ENCODE measurements at places on chromosomes 16 and 17. TPM values are rescaled to one million over a fixed set of nuclear protein-coding genes. Genes with fewer than 3 reads are reported as not detected.

GRCh38 chr16:81511371-81511770 lies 66.8 kb downstream of the CMIP start:
- no peak for DNase-seq

- no peak for DNase-seq
These were observed 19.8 kb upstream of the NTN1 start for GRCh38 chr17:9001559-9001958.

DNA sequence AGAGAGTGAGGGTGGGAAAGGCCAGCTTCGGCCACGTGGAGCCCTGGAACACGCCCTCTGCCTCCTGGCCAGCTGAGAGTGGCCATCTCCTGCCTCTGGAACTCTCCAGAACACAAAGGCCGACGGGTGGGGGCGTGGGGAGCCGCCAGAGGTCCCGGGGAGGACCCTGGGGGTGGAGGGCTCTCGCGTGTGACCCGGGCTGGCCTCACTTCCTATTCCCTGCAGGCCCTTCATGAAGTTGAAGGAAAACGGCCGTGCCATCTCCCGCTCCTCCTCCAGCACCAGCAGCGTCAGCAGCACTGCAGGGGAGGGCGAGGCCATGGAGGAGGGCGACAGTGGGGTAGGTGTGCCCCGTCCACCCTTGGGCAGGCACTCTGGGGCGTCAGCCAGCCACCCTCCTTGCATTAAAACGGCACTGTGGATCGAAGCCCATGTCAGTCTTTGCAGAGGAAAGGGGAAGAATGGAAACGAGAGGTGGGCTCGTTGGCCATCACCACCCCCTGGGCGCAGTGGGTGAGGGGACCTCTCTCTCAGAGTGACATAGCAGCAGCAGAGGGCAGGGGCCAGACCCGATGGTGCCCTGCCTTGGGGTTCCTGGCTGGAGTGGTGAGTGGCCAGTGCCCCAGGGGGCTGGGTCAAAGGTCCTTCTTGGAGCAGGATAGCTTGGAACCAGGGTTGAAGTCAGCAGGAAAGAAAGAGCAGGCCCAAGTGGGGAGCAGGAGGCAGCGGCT lies 37.1 kb downstream of the OR1D5 start:
- DNase-seq: peak; percentile 38

DNA sequence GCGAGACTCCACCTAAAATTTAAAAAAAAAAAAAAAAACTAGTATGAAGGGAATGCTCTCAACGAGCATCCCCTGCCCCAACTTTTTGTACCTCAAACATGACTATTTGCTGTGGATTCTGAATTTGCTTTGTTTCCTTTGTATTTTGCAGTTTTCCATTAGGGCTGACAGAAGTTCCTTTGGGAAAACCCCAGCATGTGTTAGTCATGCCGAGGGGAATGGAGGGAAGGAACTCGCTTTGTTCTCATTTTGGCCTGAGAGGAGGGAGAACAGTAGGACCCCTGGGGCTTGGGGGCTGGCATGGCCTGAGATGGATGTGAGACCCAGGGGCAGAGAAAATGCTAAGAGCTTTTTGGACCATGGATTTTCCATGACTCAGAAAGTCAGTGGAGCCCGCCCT lies 20.5 kb downstream of the KRT9 start:
- DNase-seq: no peak

SLC47A1 gene
- 11.8 TPM for total RNA-seq

RAD51D gene
- 6.5 TPM for total RNA-seq

GRCh38 chr16:55273959-55274358 lies 50.0 kb upstream of the IRX6 start:
- no peak for DNase-seq

DNA sequence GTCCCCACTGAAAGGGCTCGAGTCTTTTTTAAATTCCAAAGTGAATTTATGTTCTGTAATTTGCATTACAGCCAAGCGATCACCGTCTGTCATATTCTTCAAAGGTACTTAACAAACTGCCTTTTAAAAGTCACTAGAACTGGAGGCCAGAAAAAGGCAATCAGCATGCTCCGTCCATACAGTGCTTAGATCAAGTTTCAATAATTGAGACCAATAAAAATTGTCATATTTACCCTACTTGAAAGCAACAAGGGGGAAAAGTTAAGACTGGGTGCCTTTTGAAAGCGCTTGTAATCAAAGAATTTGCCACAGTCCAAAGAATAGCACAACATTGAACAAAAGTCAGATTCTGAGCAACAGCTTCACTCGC lies 9.0 kb upstream of the ZFHX3 start:
- DNase-seq: no peak

DNA sequence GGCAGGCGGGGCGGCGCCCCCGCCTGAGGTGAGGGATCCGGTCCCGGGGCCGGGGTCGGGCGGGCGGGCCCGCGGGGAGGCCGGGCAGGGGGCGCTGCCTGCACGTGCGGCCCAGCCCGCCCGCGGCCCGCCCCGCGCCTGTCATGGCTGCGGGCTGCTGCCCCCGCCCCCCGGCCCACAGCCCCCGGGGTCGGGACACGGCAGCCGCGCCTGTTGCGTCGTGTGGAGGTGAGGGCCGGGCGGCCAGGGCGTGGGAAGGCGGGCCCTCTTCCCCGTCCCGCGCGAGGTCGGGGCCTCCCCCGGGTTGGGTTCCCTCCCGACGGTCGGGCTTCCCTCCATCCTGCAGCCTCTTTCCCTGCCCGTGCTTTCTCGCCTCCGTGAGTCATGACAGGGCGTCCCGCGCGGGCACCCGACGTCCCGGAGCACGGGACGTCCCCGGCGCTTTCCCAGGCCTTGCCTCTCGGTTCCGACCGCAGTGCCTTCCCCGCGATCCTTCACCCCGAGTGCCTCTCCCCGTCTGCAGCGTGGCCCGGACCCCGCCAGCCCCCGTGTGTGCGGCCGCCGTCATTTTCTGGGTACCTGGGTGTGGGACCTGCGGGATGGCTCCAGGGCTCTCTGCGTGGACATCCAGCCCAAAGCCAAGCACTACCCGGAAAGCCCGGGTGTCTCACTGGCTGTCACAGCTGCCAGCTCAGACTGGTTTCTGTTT lies 76.7 kb downstream of the CHD9 start:
- peak; percentile 83 for DNase-seq

DNA sequence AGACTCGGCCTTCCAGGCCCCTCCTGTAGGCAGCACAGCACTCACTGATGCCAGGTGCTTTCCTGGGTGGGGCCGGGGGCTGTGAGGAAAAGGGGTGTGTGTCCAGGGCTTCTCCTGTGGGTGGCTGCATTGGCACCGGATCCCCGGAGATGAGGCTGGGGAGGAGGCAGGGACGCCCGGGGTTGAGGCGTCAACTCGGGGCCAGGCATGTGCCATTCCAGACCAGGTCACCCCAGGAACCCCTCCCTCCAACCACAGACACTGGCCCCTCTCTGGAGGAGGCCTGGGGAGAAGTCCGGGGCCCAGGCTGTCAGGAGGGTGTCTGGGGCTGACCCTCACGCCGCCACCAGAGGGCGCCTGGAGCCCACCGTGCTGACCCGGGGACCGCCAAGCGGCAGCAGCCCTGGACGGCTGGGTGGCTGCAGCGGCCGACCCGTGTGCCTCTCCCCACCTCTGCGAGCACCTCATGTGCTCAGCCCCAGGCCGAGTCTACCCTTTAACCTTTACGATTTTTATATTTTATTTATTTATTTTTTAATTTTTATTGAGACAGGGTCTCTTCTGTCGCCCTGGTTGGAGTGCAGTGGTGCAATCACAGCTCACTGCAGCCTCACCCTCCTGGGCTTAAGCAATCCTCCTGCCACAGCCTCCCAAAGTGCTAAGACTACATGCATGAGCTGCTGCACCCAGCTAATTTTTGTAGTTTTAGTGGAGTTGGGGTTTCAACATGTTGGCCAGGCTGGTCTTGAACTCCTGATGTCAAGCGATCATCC lies 3.2 kb upstream of the METRN start:
- DNase-seq: peak; percentile 91

KLHL36 gene
- total RNA-seq: 53.2 TPM

HBA1 gene
- total RNA-seq: 780 TPM

DNA sequence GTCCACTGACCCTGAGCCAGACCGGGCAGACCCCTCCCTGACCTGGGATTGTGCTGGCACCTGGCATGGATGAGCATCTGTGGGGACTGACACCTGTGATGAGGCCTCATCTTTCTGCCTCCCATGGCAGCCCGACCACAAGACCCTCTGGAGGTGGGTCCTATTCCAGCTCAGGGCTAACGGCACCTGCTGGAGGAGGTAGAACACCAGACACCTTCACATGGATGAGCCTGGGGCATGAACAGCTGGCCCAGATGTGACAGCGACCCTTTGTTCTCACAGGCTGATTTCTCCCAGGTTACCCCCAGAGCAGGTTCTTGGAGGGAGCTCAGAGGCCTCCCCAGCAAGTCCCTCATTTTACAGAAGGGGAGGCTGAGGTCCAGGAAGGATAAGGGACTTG lies 46.4 kb upstream of the PIK3R6 start:
- no peak for DNase-seq

GRCh38 chr17:79691931-79692330 lies 38.8 kb upstream of the ENPP7 start:
- no peak for DNase-seq

TMEM238L gene
- total RNA-seq: not detected

OR1D2 gene
- total RNA-seq: not detected

DNA sequence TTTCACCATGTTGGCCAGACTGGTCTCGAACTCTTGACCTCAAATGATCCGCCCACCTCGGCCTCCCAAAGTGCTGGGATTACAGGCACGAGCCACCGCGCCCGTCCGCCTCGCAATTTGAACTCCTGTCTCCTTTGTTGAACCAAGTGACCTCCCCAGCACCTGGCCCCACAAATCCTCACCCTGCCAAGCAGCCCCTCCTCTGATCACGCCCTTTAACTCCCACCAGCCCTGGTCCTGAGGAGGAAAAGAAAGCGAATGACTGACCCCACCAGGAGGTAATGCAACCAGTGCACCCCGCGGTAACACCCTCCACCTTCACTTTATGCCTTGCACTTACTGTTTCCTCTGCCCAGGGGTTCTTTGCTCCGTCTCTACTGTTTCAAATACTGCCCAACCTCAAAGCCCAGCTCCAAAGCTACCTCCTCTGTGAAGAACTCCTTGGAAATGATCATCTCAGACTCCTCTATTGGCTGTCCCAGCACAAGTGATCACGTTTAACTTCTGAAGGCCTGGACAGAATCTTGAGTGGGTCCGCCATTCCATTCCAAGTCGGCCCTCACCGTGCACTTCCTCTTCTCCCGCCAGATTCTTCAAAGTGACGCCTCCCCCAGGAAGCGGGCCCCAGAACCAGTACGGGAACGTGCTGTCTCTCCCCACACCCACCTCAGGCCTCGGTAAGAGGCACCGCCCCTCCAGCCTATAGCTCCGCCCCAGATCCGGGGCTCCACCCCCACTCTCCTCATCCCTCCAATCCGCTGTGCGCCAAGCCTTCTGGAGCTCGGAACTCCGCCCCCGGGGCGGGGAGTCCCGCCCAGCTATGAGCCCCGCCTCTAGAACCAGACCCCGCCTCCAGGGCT lies 4.4 kb downstream of the CD19 start:
- DNase-seq: peak; percentile 93

DNA sequence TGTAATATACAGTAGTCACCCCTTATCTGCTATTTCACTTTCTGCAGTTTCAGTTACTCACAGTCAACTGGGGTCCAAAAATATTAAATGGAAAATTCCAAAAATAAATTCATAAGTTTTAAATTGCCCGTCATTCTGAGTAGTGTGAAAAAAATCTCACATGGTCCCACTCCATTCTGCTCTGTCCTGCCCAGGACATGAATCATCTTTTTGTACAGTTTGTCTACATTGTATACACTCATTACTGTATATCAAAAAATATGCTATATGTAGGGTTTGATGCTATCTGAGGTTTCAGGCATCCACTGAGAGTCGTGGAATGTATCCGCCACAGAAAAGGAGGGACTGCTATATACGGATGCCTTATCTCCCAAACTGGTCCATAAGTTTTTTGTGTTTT lies 16.0 kb upstream of the APPBP2 start:
- DNase-seq: no peak

DNA sequence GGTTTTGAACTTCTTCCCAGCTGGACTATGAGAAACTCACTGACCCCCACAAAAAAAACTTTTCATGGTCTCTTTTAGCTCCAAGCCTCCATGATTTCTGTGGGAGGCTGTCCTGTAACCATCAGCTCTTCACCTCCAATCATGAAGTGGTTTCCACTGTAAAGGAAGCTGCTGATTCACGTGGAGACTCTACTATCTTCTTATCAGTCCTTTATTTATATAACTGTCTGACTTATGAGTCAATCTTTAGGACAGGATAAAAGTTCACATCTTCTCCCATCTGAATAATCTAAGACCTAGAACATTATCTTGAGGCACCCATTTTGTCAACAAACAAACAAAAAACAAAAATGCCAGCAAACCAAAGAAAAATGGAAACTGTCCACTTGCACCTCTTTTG lies 409.9 kb downstream of the SLC39A11 start:
- DNase-seq: no peak

- DNase-seq: peak; percentile 50
These were observed 6.7 kb upstream of the ADGRG1 start for GRCh38 chr16:57621521-57622271.

DNA sequence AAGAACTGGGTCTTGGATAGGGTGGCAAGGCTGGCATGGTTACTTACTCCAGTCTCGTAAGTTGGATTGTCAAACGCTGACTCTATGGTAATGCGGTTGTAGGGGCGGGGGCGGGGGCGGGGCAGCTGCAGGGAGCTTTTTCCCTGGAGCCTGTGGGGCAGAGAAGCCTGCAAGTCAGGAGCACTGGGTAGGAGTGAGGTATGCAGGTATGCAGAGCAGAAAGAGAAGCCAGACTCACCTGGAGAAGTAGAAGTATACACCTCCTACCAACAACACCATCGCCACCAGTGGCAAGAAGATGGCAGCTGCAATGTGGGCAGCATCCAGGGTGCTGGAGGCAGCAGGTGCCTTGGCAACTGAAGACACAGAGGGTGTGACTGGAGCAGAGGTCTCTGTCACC lies 4.8 kb upstream of the PHF12 start:
- DNase-seq: no peak

DNA sequence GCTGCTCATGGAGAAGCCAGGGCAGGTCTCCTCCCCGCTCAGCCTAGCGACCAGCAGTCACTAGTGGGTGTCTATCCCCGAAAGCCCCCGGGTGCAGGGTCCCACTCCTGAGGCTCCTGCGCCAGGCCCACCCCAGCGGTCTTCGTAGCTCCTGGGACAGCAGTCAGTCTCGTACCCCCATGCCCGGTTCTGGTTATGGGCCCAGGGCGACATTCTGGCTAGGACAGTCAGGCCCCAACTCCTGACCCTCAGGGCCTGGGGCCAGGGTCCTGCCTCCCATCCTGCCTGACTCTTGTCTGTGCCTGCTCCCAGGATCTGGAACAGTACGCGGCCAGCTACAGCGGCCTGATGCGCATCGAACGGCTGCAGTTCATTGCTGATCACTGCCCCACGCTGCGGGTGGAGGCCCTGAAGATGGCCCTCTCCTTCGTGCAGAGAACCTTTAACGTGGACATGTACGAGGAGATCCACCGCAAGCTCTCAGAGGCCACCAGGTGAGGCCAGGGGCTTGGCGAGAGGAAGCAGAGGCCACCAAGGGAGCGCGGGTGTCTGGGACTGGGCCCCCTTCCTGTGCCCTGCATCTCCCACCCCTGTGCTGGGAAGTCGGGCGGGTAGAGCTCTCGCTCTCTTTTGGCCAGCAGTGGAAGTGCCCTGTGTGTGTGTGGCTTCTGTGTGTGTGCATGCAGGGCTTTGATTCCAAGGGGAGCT lies 2.0 kb downstream of the GPS1 start:
- no peak for DNase-seq

- no peak for DNase-seq
These were observed 131.4 kb downstream of the HS3ST2 start for GRCh38 chr16:22945361-22945760.

GRCh38 chr16:89845417-89845816 lies 17.1 kb downstream of the SPIRE2 start:
- DNase-seq: no peak

All from cardiac septum (tissue), 1 donor.